ENCODE measurements at places on chromosomes 1 and 21.
A peak's percentile ranks its signal among the peaks of the same experiment; 100 is the strongest.

DNA sequence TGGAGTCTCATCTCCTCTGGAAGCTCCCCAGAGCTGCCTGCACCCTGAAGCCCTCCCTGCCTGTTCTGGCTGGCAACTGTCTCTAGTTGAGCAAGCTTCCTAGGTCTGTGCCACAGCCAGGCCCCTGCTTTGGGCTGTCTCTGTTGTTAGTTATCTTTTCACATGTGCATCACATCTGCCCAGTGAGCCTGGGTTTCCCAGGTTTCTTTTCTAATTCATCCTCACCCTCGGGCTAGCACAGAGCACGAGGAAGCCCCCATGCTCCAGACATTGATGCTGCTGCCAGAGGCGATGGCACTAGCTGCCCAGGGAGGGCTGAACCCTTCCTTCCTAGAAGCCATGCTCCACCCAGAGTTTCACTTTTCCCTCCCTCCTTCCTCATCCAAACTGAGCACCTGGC, 27.2 kb downstream of the RASSF5 start:
- DNase-seq = no peak

GRCh38 chr1:104163912-104164476, 414.3 kb downstream of the AMY1C start:
- no peak for DNase-seq

- no peak for DNase-seq
Observed at GRCh38 chr1:196403803-196404690, 204.2 kb downstream of the KCNT2 start.

- DNase-seq = no peak
Observed at GRCh38 chr1:32062867-32063230, 9.9 kb upstream of the TMEM39B start.

DNA sequence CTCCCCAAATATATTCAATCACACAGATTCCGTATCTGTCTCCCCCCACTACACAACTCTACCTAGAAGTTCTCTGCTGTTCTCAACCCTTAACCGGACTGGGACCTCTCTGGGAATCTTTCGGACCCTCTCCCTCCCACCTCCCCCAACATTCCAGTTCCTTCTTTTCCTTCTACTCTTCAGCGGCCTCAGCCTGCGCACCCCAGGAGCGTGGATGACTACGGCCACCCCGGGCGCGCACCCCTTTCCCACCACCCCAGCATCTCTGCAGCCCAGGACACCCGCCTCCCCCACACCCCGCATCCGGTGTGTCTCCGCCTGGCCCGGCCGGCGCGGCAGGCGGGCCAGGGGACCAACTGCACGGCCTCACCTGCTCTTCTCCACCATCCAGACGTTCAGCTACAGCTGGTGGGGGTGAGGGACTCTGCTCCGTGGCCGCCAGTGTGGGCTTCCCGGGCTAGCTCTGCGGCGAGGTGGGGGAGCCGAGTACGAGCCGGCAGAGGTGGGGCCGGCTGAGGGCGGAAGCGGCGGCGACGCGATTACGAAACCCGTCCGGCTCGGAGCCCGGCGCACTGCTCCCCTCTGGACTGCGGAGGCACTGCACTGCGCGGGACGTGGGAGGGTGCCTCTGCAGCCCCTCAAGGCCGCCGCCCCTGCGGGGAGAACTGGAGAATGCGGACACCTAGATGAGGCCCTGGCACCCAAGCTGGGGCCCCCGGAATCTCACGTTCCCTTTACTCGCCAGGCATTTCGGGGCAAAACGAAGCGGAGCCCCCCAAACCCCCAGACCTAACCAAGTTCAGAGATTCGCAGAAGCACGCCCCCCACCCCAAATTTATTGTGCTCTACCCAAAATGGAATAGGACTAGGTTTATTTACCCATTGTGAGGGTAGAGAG, at the start of gene CDC42SE1:
Gene CDC42SE1 (minus strand): TSS at position 514 of the 898 bp plus-strand sequence. CDS start 3,892 bp downstream, outside the sequence.
- DNase-seq = peak; percentile 84

DNA sequence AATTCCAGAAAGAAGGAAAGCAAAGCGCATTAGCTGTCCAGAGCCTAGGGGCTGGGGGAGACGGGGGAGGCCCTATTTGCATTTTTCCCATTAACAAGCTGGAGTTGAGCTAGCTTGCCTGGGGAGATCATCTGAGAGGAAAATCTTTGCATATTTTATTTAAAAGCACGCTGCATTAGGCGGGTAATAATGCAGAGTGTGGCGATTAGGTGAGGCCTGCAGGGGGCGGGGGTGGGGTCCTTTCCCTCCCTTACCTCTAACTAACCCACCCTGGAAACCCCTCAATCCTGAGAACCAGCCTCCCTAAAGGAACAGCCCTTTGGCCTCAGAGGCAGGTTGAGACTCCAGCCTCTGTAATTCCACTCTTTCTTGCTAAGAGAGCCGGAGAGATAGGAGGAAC, 16.2 kb downstream of the C1orf216 start:
- DNase-seq = no peak

GRCh38 chr1:18922319-18922726, 20.0 kb upstream of the ALDH4A1 start:
- DNase-seq = no peak

GRCh38 chr1:228149406-228150119, at the start of gene GJC2:
Gene GJC2, plus strand, starts transcription at chr1:228149930. Its CDS starts 7,829 bp downstream, at chr1:228157759.
- DNase-seq = peak; percentile 17

GRCh38 chr21:32698971-32699693, 28.7 kb downstream of the SYNJ1 start:
- DNase-seq = no peak

DNA sequence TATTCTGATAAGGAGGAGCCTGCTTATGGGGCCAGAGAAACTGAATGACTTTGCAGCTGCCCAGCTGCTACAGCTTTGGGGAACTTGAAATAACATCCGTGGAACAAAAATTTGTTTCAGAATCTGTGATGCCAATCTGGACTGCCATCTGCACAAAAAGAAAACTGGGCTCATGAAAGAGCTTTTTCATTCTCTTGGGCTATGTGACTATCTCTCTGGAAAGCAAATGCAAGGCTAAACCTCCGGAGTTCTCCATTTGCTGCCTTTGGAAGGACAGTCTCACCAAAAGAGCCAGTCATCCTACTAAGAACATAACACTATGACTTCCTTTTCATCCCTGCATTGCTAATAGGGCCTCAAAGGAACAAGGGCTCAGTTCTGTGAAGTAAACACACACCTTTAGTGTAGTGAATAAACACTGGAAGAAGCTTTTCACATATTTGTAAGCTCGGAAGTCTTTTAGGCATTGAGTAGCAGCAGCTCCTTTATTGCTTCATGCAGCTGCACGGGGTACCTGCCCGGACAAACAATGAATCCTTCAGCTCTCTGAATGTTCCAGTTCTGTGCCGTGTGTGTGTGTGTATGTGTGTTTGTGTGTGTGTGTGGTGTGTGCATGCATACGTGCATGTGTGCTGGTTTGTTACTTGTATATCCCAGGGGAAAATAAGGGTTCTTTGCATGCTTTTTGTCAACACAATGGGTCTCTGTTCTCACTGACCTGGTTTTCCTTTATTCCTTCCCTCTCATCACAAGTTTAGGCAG, 255.5 kb upstream of the SGIP1 start:
- DNase-seq = no peak

GRCh38 chr21:42609811-42610210, 43.6 kb upstream of the PDE9A start:
- no peak for DNase-seq

DNA sequence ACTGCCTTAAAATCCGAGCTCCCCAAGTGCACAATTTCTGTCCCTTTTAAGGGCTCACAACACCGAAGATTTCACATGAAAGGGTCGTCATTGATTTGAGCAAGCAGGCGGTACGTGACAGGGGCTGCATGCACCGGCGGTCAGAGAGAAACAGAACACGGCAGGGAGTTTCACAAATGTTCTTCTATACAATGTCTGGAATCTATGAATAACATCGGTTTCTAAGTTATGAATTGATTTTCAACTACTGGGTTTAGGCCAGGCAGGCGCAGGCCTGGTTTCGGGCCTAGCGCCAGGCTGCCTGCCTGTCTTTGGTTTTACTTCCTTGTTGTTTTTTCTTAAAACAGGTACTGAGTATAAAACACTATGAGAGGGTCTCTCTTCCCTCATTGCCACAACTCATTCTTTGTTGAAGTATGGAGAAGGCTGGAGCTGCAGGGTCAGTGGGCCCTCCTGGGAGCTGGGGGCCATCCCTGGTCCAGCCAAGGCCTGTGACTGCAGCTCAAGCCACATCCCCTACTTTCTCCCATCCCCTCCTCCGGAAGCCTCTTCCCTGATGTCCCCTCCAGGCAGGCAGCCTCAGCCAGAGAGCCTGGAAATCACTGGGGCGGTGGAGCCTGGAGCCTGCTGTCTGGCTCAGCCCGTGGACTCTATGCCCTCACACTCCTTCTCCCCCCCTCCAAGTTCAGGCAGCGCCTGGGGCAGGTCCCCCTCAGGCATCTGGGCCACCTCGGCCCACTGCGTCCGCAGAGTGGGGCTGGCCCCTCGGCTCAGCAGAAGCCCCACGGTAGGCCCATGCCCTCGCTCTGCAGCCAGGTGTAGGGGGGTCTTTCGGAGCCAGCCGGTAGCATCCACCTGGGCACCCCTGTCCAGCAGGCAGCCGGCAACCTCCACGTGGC, 2.4 kb downstream of the ANKRD65 start:
- no peak for DNase-seq

GRCh38 chr1:223620297-223620897, 45.1 kb downstream of the CAPN8 start:
- no peak for DNase-seq

GRCh38 chr1:171286032-171286705, 27.8 kb upstream of the FMO4 start:
- DNase-seq = no peak

- peak; percentile 60 for DNase-seq
Observed at GRCh38 chr1:8314346-8315280, 3.3 kb upstream of the SLC45A1 start.

DNA sequence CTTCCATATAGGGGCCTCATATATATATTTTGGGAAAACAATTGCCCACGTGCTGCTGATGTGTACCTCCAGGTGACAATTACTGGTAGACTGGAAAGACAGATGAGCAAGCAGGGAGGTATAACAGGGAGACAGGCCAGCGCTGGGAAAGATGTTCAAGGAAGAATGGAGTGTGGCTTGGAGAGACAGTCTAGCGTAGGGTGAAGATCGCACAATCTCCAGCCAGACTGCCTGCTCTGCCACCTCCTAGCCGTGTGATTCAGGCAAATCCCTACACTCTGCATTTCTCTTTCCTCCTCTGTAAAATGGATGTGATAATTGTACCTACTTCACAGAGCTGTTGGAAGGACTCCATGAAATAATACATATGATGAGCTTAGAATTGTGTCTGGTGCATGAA, 66.1 kb downstream of the TMCO4 start:
- no peak for DNase-seq

Measured in activated T-cell treated with anti-CD3 and anti-CD28 coated beads, Interleukin-2, amount 50 U/mL, for 1 hour (primary cell).